ENCODE measurements at places on chromosomes 3 and 15.

DNA sequence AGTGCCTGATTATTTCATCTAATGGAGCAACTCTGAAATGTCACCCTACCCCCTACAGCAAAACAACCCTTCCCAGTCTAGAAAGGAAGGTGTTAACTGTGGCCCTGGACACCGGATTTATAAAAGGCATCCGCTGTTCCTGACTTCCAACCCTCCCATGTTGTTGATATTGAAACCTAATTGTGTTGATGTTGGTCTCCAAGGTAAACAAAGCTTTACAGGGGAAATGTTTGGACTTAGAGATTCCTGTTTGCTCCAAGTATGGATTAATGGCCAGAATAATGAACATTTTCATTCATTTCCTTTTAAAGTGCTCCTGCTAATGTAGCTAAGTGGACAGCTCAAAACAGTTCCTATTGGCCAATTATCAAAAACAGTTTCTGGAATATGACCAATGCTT, 19.4 kb upstream of the LMCD1 start:
- no peak for DNase-seq

DNA sequence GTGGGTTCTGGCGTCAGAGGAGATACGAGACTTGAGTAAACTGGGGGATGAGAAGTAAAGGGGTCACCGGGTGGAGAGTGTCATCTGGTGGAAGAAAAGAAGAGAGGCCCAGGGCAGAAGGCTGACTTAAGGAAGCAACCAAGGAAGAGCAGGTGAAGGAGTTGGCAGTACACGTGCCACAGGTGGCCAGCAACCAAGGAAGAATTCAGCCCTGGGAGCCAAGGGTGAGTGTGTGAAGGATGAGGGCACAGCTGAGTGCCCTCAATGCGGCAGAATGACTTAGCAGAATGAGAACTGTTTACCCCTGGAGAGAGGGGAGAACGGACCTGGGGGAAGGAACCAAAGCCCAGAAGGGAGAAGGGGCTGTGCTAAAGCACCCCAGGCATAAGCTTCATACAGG, 71.3 kb downstream of the WHAMM start:
- no peak for DNase-seq

GRCh38 chr3:189490337-189490736, 140.9 kb upstream of the TP63 start:
- DNase-seq = no peak

DNA sequence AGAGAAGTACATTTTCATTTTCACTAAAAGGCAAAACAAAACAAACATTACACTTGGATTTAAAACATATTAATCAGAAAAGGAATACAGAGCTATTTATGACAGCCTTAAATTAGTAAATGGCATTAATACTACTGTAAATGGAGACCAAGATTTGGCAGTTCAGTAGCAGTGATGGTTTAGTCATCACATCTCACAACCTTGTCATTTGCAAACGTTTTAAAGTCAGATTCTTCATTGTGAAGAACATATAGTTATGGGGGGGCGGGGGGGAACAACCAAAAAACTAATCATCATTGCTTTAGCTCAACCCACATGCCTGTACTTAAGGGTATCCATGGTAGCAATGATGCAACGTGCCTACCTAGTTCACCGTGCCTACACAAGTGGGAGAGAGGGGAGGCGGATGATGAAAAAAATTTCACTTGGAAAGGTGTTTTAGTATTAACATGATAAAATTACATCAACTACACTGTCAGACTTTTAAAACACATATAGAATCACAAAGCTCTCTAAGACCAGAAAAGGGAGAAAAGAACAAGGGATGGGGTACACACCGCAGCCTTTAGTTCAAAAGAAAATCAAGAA, 40.1 kb downstream of the DLG1 start:
- DNase-seq = no peak

DNA sequence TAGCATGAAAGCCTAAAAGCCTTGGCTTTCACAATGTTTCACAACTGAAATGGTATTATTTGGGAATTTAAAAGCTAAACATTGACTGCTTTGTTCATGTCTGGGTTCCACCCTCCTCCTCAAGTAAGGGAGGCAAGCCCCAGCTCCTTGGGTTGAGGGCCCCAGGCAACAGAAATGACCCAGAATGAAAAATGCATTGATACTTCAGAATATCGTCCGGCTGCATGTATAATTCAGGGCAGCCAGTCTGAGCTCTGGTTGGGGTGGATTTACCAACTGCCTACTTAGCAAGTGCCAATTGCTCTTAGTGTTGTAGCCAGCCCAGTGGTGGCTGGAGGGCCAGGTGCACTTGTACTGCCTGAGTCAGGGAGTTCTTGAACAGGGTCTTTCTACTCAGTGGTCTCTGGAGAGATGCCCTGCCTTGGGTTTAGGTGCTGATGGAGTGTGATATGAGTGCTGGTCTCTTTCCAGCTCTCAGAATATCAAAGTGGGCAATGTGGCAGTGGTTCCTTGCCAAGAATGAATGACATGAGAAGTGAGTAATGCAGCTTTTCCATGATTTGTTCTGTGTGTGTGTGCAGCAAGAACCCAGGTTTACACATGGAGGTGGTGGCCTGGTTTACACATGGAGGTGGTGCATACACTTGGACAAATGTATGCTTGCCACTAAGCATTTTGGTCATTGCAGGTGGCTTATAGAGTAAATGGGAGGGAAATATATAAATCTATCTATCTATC, 40.9 kb upstream of the ADAMTSL3 start:
- no peak for DNase-seq

- no peak for DNase-seq
Measured at GRCh38 chr3:138938056-138938876, 8.7 kb downstream of the FOXL2 start.

GRCh38 chr3:46542801-46543201, 23.3 kb downstream of the LRRC2 start:
- DNase-seq = no peak

DNA sequence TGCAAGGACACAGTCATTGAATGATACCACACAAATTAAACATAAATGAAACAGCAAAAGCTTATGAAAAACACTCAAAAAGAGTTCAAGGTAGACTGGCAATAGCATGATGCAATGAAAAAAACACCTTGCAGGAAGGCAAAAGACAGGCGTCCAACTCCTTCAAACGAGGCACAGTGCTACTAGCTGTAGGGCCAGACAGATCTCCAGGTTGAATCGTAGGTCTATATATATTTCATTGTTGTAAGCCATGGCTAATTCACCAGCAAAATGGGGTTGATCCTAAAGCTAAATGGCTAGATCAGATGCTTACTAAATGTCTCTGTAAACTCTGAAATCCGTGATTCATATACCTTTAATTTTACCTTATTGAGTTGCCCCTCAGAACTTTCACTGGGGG, 94.2 kb downstream of the THRB start:
- no peak for DNase-seq

GRCh38 chr3:149235599-149236424, 14.2 kb upstream of the CP start:
- DNase-seq = no peak

- DNase-seq = no peak
Measured at GRCh38 chr3:63609834-63610233, 42.6 kb upstream of the SNTN start.

DNA sequence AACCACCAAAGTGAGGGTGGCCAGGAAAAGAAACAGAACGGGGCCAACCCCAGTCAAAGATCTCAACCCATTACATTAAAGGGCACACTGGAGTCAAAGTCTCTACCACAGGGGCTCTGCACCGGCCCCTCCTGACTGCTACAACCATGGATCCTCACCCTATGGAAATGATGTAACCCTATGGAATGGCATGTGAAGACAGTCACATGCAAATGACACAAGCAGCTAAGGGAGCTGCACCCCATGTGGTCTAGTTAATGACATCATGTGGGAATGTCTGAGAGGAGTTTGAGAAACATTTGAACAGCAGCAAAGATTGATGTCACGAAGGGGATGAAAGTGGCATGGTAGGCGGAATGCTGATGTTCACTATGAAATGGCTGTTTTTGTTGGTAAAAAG, 298.2 kb upstream of the SLCO3A1 start:
- DNase-seq = no peak

- DNase-seq = no peak
Measured at GRCh38 chr3:105232553-105232952, 134.2 kb upstream of the ALCAM start.

DNA sequence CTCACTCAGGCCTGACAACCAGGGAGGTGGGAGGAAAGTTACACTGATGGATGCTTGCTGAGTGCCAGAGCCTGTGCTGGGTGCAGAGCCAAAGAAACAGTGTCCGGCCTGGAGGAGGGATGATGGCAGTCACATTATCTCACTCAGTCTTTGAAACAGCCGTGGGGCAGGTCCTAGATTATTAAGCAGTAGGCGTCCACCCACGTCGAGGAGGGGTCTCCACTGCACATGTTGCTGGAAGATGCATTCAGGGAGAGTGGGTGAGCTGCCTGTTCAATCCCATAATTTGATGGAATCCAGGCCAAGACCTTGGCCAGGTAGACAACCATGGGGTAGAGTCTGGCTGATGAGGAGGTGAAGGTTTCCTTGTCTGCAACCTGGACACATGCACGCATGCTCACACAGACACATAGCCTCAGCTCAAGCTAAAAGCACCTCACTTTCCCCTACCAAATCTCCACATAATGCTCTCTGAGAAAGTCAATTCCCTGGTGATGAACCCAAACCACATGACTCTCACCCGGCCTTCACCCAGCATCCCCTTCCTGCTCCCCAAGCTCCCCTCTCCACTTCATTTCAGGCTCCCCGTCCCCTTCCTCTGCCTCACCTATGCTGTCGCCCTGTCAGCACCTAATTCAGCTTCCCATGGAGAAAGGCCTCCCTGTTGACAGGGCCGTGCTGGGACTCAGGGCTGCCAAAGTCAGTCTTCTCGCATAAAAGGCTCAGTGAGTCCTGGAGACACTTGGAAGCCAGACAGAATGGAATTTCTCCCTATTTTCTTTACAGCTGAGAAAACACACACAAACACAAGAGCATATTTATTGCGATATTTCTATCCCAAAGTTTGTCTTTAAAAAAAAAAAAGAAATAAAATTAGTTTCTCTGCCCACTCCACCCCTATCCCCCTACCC, 29.8 kb downstream of the ACAN start:
- DNase-seq = no peak

DNA sequence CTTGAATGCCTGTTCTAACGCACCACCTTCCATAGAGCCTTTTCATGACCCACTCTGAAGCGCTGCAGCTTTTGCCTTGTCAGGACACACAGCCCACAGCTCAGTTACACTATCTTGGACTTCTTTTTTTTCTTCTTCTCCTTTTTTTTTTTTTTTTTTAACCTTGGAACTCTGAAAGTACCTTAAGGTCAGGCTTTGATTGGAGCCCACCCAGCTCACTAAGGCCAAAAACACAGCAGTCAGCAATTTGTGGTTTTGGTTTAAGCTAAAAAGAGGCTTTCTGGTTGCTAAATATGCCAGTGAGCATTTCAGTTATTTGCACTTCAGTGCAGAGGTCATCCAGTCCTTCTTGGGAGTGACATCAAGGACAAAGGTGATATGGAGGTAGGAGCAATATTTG, 1.7 kb downstream of the SLC25A20 start:
- no peak for DNase-seq

DNA sequence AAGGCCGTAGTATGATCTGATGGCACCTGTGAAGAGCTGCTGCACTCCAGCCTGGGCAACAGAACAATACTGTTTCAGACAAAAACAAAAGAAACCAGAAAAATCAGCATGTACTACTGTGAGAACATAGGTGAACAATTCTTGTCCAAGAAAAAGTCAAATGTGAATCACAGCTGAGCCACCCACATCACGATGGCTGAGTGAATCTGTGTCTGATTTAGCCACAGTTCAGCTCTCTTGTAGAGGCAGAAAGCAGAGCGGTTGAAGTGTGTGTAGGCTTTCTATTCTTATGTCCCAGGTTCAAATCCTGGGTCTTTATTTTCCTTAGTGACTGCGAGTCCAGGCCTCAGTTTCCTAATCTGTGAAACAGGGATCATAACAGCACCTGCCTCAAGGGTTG, 4.4 kb upstream of the FURIN start:
- DNase-seq = no peak

GRCh38 chr15:70410371-70410985, 312.8 kb upstream of the TLE3 start:
- no peak for DNase-seq

DNA sequence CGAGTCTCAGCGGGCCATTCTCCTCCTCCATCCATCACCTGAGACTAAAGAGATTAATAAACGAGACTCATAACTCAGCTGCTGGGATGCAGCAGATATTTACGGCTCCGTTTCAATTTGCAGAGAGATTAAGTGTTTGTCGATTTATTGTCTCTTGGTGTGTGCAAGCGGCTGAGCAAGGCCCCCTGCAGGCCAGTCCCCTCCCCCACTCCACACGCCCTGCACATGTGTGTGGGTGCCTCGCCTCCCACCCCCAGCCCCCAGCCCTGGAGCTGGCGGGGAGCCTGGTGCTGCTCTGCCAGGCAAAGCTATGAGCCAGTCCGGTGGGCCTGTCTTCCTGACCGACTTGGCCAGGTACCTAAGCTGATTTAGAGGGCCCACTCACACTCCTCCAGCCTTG, 63.0 kb downstream of the CYP11A1 start:
- DNase-seq = no peak

DNA sequence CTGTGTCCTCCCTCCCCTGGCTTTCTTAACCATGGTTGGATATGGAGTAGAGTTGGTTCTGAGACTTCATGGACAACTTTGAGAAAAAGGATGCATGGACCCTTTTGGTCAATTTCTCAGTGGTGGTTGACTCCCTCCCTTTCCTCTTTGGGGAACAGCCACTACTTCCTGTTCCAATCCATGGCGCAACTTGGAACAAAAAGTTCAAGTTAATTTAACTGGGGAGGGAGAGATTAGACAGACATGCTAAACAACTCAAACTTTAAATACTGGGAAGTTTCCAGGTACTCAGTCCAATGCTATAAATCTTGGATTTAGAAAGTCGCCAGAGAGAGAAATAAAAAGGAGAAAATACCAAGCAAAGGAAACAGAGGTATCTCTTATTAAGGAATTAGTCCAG, 202.2 kb downstream of the PDZRN3 start:
- DNase-seq = no peak

- peak; percentile 88 for DNase-seq
Measured at GRCh38 chr3:145952536-145952935, 208.4 kb downstream of the PLOD2 start.

DNA sequence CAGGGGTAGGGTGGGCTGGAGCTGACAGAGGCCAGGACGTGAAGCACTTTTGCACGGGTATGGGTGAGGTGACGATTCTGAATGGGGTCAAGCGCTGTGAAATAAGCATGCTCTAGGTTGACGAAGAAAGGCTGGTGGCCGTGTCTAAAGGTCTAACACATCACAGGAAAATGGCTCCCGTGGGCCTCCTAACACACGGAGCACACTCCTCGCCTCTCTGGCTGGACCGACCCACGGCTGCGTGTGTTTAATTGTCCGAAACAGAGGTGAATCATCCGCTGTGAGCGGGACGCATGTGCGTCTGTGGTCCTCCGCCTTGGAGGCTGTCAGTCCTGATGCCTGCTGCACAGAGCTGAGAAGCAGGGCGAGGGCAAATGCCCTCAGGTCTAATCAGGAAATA, 130.6 kb downstream of the NSMCE3 start:
- no peak for DNase-seq
